ENCODE measurements at places on chromosomes 1 and 21.

DNA sequence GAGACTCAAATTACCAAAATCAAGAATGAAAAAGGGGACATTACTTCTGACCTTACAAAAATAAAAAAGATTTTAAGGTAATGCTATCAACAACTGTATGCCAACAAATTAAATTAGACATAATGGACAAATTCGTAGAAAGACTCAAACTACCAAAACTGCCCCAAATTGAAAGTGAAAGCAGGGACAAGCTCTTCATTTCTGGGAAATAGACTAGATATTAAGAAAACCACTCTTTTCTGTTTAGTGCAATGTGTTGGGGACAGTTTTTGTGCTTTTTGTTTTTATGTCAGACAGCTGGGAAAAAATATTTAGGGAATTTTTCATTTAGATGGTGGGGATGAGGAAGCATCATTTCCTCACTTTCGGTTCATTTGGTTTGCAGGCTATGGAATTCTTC lies 4.9 kb upstream of the GBP1 start:
- no peak for DNase-seq

GRCh38 chr1:160018900-160019299 lies 12.9 kb downstream of the PIGM start:
- peak; percentile 56 for DNase-seq

DNA sequence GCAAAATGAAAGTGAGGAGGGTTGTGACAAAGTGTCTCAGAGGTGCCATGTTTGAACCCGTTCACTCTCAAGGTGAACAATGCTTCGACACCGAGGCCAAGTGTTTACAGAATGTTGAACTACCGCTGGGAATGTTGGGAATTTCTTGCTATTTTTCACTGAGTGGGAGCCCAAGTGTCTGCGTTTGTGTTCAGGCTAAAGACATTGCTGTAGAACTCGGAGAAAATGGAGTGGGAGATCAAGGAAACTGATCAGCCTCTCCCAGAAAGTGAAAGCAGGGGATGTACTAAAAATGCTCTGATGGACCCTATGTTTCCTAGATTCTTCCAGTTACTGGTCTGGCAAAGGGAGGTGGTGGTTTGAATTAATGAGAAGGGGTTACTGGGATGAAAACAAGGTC lies 207.5 kb downstream of the BACH1 start:
- no peak for DNase-seq

GRCh38 chr1:74215229-74215628 lies 17.2 kb downstream of the FPGT start:
- no peak for DNase-seq

DNA sequence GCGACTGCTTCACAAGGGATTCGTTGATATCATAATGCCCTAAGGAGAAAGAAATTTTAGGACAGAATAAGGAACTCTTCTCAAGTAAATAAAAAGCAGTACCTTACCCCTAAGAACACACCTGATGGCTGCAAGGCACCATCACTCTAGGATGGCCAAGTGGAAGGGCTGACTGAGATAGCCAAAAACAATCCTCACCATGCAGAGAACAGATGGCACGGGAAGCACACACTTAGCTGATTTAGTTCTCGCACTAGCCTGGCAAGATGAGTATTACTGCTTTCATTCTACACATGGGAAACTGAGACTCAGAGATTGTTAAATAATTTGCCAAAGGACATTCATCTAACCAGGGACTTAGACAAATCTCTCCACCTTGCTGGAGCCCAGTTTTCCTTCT lies 43.8 kb downstream of the STPG1 start:
- no peak for DNase-seq

DNA sequence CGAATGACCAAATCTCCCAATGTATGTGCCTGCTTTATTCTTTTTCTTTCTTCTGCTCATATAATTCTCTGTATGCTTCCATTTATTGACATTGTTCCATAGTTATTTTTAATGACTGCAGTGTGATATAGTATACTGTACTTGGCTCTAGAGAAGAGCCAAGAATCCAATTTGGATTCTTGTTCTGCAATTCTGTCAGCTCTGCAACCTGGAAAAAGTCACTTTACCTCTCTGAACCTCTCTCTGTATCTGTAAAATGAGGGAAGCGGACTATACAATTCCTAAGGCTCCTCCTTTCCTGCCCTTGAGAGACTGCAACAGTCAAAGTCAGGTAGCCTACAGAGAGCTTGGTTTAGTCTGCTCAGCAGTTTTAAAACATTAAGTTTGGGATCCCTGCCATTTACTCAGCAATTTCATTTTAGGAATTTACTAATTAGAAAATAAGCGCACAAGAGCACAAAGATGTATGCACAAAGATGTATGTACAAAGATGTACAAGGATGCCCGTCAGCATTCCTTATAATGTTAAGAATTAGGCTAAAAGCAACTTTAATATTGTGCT lies 14.7 kb downstream of the DNAJC16 start:
- DNase-seq: no peak

- DNase-seq: peak; percentile 63
Observed at GRCh38 chr1:38991638-38992411, 749 bp downstream of the AKIRIN1 start.

DNA sequence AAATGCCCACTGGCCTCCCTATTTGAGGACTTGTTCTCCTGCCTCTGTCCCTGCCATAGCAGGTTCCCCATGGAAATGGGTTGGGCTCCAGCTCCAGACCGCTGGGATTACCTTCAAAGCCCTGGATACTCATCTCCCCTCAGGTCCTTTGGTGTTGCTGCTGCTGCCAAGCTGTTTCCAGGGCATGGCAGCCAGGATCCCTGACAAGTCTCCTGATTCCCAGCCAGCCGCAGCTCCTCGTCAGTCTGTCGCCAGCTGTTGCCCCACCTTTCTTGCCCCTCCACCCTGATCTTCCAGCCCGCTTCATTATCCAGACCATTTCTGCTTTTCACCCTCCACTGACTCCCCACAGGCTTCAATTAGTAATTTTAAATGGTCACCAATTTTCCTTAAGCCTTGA lies 68.3 kb upstream of the KCND3 start:
- no peak for DNase-seq

DNA sequence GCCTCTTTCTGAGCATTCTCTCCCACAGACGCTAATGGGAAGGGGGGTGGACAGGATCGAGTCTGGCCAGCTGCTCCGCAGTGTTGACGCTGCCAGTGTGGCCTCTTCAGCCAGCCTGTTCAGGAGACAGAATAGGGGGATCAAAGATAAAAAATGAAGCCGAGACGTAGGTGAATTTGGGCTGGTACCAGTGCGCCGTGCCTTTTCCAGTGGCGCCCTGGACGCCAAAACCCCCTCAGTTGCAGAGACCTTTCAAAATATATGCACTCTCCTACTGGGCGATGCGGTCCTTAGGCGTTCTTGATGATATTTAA lies 1.1 kb downstream of the TTC3 start:
- no peak for DNase-seq

- DNase-seq: peak; percentile 36
Observed at GRCh38 chr1:201505503-201505890, 1.4 kb downstream of the CSRP1 start.

GRCh38 chr1:74579425-74579824 lies 67.0 kb upstream of the LRRC53 start:
- DNase-seq: no peak

- peak; percentile 3 for DNase-seq
Observed at GRCh38 chr1:903721-904271, 19.9 kb upstream of the SAMD11 start.

- no peak for DNase-seq
Observed at GRCh38 chr1:3494321-3495308, 40.1 kb downstream of the ARHGEF16 start.

- DNase-seq: no peak
Observed at GRCh38 chr1:209807509-209807908, 1.6 kb upstream of the IRF6 start.

- DNase-seq: no peak
Observed at GRCh38 chr1:179709841-179710329, 33.2 kb upstream of the FAM163A start.

DNA sequence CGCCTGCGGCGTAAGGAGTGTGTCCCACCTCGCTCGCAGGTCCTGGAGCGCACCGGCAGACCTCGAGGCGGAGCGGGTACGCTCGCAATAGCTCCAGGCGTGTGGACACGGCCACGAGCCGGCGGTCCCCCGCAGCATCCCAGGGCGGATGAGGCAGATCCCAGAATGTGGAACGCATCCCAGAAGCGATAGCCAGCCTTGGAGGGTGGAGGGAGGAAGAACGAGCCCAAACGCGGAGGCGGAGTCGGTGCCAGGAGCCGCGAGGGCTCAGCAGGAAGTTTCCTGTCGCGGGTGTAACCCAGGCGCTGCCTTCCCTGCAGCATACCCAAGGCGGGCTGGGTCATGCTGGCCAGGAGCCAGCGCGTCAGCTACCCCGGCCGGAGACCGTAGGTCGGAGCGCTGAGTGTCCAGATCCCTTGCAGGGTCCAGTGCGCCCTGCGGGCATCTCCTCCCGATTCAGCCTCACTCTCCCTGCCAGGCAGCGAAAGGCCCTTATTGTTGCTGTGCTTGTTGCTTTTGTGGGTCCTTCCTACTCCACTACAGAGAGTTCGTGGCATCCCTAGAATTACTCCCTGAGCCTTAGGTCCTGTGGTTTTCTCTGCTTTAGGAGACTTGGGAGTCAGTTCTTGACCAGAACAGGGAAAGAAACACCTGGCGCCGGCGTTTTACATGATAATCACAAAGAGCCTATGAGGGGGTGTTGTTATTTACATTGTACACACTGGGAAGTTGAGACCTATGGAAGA lies 27.7 kb downstream of the STYXL2 start:
- DNase-seq: no peak

- DNase-seq: peak; percentile 83
Observed at GRCh38 chr21:29145354-29145782, 14.9 kb downstream of the MAP3K7CL start.

DNA sequence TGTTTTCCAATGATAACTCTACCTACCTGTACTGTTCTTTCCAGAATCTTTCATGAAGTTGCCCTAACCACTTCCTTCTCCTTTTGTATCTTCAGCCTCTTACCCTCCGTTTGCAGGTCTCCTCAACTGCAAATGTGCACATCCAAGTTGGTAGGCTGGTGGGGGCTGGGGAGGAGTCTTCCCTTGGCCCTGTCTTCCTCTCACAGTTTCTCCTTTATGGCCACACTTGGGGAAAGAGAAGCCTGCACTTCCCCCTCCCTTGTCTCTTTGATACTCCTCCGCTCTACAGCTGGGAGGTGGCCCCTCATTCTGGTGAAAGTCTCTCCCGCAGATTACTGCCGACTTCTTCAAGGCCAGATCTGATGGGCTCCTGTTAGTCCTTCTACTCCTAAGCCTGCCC lies 26.9 kb upstream of the GPR88 start:
- no peak for DNase-seq

GRCh38 chr1:233627376-233627775 lies 13.5 kb downstream of the KCNK1 start:
- no peak for DNase-seq

- no peak for DNase-seq
Observed at GRCh38 chr1:156101880-156102279, 12.6 kb upstream of the LMNA start.

- DNase-seq: no peak
Observed at GRCh38 chr1:80047791-80048190, 1041.3 kb upstream of the ADGRL4 start.

DNA sequence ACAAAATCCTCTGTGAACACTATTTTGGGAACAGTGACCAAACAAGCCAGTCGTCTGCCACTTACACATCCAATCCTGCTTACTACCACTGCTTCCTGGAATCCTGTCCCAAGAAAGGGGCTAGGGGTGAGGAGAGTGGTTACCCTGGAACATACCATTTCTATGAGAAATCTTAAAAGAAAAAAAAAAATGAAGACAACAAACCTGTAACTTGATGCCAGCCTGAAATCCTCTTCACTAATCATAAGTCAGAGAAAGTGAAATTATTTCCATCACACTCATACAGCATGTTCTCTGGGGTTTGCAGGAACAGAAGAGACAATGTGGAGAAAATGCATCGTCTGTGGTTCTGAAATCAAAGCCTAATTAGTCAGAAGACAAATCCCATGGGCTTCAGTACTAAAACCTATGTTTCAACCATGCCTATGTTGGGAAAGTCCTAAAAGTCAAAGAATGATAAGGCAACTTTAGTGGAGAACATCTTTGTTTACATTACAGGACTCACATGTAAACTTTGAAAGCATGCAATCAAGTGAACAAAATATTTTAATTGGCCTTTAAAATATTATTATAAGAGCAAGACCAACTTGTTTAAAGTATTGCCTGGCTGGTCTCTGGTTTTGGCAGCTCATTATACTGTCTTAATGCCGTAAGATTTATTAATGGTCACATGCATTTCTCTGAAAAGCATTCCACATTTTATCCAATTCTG lies 220.7 kb downstream of the LTN1 start:
- peak; percentile 37 for DNase-seq

DNA sequence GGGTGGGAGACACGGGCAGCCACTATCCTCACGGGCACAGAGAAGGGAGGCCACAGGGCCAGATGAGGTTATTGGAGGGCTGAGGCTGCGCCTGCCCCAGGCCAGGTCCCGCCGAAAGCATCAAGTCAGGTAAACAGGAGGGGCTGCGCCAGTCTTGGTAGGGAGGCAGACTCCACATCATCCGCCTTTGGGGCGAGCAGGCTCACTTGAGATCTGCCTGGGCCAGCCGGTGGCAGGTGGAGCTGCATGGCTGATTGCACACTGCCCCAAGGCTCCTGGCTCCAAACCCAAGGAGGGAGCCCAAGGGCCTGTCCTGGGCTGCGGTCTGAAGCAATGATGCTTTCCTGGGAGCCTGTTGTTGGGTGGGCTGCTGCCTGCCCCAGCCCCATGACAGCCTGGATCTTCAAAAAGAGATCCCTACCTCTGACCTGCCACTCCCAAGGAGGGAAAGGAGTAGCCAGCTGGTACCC lies 4.6 kb downstream of the SMIM1 start:
- no peak for DNase-seq

DNA sequence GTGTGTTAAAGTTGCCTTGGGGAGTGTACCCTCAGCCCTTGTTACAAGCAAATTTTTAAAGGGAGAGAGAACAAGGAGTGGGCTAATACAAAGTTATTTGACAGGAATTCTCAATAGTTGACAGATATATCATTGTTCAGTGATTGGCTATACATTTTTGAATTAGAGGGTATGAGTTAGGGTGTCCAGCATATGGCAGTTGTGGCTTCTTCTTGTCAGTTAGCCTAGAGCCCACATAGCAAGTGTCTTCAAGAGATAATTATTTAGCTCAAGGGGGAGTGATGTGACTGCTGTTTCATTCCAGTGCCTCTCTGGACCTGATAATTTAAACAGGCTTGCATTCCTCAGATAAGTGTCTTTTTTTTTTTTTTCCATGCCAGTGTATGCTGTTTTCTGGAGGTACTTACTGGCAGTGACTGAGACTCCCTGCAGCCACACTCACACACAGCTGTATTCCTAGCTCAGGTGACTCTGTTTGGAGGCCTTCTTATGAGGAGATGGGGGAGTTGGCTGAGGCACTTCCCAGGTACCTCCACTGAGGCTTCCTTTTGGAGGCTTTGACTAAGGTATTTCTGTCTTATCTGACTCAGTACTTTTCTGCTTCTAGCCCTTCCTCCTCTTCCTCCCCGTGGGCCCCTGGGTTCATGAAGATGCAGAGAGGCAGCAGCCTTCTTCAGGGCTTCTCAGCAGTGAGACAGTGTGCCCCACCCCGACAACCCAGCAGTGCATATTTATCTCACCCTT lies 32.3 kb downstream of the IVNS1ABP start:
- no peak for DNase-seq

GRCh38 chr1:150110116-150110515 lies 39.6 kb upstream of the PLEKHO1 start:
- no peak for DNase-seq

- DNase-seq: no peak
Observed at GRCh38 chr1:53594391-53595180, 135.4 kb downstream of the DMRTB1 start.

- peak; percentile 76 for DNase-seq
Observed at GRCh38 chr1:226110249-226111097, 48.0 kb downstream of the H3-3A start.

All from urothelium cell line (cell line).